ENCODE measurements at places on chromosomes 7 and 10.

- no peak for DNase-seq
Observed at GRCh38 chr10:92420546-92421275, 129.7 kb downstream of the MARCHF5 start.

DNA sequence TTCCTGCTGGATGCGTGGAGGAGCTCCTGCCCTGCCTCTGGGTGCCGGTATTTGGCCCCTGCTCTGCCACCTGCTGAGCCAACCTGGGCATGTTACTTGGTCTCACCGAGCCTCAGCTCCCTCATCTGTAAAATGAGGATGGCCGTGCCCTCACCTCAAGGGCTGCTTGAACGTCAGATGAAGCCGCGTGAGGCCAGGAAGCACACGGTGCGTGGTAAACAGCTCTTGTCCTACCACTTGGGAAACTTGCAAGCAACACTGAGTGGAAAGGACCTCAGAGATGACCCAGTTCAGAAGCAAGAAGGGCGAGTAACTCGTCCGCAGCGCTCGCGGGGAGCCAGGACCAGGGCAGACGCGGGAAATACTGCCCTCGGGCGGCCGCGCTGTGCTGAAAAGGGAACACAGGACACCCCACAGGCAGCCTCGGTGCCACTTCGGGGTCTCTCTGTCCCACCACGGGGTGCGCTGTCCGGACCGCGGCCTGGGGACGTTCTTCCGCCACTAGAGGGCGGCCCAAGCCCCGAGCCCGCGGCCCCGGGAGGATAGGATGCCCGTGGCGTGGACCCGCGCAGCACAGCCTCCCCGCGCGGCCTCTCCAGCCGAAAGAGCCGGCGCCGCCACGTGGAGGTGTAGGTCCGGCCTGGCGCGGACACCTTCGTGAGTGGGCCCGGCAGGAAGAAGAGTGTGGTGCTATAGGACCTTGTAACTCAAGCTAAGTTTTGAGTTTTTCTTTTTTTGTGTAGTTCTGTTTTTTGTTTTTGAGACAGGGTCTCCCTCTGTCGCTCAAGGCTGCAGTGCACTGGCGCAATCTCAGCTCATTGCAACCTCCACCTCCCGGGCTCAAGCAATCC lies 94.1 kb downstream of the PRKAG2 start:
- peak; percentile 30 for DNase-seq

DNA sequence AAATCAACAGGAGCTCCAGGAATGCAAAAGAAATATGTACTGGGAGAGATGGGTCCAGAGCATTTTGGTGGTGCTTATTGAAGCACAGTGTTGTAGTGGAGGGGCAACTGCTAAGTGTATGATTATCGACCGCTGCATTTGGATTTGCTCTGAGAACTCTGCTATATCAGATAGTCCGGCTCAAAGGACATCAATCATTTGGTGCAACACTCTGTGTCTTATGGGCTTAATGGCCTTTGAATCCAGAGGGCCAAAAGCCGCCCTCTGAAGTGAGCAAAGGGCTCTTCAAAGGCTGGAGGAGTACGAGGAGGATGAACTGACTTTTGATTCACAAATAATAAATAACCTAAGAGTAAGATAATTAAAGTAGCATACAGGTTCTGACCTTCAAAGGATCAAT lies 9.4 kb upstream of the IKZF1 start:
- no peak for DNase-seq

DNA sequence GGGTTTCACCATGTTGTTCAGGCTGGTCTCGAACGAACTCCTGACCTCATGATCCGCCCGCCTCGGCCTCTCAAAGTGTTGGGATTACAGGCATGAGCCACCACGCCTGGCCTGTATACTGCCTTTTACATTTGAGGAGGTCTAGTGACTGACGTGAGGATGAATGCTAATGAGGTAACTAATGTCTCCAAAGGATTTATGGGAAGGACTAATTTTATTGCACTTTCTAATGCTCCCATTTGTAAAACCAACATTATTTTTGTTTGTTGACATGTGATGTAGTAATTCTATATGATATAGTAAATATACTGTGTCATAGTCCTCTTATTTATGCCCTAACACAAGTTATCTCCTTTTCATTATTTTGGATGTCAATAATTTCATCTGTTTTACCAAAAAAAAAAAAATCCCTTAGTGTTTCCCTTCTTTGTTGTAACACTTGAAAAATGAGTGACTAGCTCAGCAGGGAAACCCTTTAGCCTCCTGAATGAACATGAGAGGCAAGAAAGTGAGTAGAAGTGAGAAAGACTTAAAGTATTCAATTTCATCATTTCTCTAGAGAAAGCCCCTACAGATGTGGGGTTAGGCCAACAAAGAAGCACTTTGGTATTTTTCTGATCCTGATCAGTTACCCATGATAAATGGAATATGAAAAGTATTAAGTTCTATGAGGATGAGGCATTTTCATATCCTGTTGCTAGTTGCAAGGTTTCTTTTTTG lies 596.9 kb upstream of the PCDH15 start:
- peak; percentile 16 for DNase-seq

DNA sequence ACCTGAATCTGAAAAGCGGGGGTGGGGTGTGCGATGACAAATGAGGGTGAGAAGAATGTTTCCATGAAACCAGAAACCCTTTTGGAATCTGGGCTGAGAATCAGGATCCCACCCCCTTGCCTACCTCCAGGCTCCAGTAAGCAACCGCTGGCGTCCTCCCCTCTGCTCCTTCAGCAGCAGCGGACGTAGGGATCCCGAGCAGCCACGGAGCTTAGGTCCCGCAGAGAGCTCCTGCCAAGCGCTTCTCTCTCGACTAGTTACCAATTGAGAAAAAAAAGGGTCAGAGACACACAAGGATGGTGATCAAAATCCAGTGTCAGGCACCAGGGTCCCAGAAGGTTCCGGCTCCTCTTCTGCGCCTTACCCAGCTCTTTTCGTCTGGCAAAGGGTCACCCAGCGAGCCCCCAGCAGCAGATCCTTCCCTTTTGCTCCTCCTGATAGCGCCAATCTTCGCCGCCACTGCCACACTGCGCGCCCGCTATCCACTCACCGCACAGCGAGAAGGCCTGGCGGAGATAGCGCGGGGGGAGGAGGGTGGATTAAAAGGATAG lies 733.5 kb downstream of the ZWINT start:
- DNase-seq: no peak

- no peak for DNase-seq
Observed at GRCh38 chr7:146659732-146660131, 543.1 kb downstream of the CNTNAP2 start.

- DNase-seq: no peak
Observed at GRCh38 chr10:113178771-113179170, 228.7 kb downstream of the TCF7L2 start.

GRCh38 chr10:89702121-89702480 lies 711 bp downstream of the KIF20B start:
- no peak for DNase-seq

DNA sequence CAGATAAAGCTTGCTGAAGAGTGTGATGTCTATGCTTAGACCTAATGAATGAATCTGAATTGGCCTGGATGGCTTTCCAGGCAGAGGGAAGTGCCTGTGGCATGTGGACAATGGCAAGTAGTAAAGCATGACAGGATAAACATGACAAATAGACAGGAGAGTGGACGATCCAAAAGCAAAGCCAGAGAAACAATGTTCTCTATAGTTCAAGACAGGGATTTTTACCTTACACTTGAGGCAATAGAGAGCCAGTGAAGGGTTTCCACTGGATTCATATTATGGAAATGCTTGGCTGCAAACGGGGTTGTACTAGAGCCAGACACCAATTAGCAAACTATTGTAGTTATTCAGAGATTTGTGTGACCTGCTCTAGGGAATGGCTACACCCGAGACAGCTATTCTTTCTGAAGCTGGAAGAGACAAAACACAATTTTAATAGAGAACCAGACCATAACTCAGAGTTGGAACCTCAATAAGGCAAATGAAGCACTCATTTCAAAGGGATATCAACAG lies 2.3 kb downstream of the AGMO start:
- DNase-seq: no peak

DNA sequence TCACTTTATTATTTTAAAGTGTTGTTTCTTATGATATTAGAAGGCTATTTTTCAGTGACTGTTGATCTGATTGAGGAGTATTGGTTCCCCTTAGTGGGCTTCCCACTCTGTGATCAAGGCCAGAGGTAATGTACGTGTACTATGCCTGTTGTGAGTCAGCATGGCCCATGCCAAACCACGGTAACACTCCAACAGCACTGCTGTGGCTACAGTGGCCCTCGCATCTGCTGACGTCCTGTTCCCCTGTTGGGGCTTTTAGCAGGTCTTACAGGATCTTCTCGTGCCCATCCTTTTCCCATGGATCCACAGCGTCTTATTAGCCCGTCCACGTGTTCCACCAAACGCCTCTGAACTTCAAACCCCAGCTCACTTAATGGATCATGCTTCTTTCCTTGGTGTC lies 964.6 kb upstream of the CELF2 start:
- DNase-seq: no peak

Measured in AG10803 (cell line).